Stimulated activated CD4-positive, alpha-beta T cell treated with anti-CD3 and anti-CD28 coated beads, Interleukin-15, amount 100 ng/mL, for 24 hours (primary cell): ENCODE measurements at places on chromosomes 11 and 22.

GRCh38 chr11:79503028-79503427 lies 62.2 kb upstream of the TENM4 start:
- DNase-seq, result no peak

DNA sequence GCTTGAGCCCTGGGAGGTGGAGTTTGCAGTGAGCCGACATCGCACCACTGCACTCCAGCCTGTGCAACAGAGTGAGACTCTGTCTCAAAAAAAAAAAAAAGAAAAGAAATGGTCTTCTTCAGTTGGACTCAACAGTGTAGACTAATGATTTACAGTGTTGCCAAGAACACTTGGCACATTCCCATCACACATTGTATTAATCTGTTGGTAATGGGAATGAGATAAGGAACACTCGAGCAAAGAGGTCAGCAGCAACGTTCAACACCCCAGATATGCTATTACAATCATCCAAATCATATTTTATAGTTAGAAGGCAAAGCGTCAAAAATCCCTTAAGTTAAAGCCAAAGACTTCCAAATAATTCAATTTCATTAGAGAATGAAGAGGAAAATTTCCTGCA lies 14.5 kb downstream of the CDON start:
- DNase-seq, result no peak

DNA sequence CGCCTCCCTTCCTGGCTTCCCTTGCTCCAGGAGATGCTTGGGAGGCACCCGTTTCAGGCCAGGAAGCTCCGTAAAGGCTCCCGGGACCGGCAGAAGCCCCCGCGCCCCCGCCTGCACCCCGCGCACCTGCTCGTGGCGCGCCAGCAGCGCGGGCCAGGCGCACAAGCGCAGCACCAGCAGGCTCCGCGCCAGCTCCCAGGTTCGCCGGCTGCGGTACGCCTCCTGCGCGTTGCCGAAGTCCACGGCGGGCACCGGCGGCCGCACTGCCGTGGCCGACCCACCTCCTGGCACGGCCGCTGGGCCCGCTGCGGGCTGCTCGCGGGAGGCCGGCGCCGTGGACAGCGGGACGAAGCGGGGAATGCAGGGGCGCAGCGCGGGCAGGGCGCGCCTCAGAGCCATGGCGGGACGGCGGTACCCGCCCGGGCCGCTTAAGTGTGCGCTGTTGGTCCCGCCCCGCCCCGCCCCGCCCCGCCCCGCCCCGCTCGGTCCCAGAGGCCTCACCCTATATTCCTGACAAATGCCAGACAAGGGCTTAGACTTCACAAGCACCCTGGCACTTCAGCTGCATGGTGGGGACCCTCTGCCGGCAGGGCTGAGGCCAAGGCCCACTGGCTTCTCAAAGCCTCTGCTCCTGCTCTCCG lies at the start of gene PRODH:
Gene PRODH, minus strand, starts transcription at position 405 of the 641 bp plus-strand sequence. Its CDS starts 6 bp downstream, at position 399.
- no peak for DNase-seq

DNA sequence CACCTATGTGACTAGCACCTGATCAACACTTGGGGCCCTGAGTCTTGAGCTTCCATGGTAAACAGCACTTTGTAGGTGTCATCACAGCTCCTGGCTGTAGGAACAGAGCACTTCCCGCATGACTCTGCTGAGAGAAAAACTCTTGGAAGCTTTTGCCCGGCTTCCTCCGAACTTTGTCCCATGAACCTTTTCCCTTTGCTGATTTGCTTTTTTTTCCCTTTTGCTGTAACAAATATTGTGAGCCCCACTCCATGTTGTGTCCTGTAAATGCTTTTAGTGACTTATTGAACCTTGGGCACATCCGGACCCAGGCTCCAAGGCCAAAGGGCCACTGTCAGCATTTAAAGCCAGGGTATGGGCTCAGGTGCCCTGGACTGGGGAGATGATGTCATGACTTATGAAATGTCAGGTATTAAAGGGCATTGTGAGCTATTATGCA lies 391.1 kb downstream of the TENM4 start:
- no peak for DNase-seq

- no peak for DNase-seq
Observed at GRCh38 chr11:68309621-68310185, 2.7 kb upstream of the LRP5 start.

GRCh38 chr11:76794371-76795289 lies 11.5 kb downstream of the TSKU start:
- DNase-seq, result no peak
